ENCODE measurements at places on chromosomes 5 and 9.

DNA sequence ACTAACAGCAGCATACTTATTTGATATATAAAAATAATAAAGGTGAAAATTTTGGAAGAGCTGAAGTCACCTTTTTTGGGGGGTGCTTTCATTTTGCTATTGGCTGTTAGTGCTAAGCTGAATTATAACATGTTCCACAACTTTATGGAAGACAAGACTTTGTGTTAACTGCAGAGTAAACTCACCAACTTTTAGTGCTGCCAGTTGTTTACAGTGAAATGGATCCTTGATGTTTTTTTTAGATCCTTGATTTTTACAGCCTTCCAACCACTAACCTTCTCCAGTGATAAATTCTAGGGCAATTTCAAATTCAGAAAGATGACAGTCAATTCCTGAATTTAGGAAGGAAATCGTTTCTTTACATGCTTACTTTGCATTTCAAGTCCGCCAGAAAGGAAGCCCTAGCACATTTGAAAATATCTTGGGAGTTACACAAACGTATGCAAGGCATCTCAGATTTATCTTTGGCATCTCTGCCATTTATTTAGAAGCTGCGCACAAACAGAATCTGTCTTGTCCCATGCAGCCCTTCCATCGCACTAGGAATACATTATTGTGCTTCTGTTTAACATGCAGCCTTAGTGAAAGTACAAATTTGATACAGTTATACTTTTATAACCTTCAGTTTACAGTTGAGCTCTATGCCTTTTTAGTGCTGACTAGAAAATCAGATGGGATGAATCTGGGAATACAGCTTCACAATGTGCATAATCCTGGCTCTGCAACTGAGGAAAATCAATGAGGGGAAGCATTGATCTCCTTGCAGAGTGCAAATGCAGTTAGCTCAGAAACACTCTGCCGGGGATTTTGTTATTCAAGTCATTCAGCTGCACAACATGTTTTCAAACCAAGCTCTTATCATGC, 142.4 kb upstream of the ZNF608 start:
- no peaks in the 10 kb centered on the region for H3K36me3 ChIP-seq
- H3K27me3 ChIP-seq, result no peaks in the 10 kb centered on the region
- no peak for DNase-seq
- no peak overlapping the region for H3K4me3 ChIP-seq
- peaks cover 9% of the 10 kb centered on the region for H3K4me1 ChIP-seq

DNA sequence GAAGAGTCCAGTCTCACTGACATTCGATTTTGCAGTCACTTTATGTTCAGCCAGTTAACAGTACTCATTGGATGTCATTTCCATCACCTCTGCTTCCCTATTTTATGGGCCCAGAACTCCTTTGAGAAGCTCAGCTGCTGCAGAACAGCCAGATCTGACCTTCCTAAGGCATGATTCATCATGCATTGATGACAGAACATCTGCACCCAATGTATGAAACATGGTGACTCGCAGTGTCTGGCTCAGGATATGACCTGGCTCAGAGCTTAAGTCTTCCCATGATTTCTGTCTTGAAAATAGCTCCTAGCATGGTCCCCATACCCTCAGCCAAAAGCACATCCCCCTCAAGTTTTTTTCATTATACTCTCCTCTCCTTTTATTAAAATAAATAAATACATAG, 92.6 kb upstream of the TRIM32 start:
- DNase-seq, result no peak
- no peak overlapping the region for H3K27ac ChIP-seq
- H3K4me3 ChIP-seq, result no peak overlapping the region
- no peaks in the 10 kb centered on the region for H3K27me3 ChIP-seq

- no peak overlapping the region for H3K27ac ChIP-seq
- no peaks in the 10 kb centered on the region for H3K36me3 ChIP-seq
- no peak for DNase-seq
Observed at GRCh38 chr9:92989561-92989960, 42.2 kb downstream of the FGD3 start.

DNA sequence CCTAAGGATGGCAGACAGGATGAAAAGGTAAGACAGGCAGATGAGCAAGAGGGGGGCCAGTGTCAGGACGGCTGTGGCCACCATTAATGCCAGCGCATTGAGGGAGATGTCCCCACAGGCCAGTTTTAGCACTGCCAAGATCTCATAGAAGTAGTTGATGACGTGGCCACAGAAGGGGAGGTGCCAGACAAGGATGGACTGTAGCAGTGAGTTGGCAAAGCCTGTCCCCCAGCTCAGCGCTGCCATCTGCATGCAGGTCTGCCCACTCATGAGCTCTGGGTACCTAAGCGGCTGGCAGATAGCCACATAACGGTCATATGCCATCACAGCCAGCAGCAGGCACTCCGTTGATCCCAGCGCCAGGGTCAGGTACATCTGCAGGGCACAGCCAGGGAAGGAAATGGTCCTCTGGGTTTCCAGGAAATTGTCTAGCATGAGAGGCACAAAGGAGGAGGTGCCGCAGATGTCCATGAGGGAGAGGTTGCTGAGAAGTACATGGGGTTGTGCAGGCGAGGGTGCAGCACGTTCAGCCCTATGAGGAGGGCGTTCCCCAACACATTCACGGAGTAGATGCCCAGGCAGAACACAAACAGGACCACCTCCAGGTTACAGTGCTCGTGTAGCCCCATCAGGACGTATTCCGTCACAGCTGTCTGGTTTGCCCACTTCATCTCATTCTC, 10.8 kb downstream of the OR13J1 start:
- H3K27me3 ChIP-seq, result no peaks in the 10 kb centered on the region
- no peaks in the 10 kb centered on the region for H3K36me3 ChIP-seq
- H3K27ac ChIP-seq, result no peak overlapping the region
- no peaks in the 10 kb centered on the region for H3K4me1 ChIP-seq

- H3K27me3 ChIP-seq, result no peaks in the 10 kb centered on the region
- DNase-seq, result peak; percentile 29
- H3K4me1 ChIP-seq, result peaks cover 43% of the 10 kb centered on the region
- no peaks in the 10 kb centered on the region for H3K36me3 ChIP-seq
- H3K27ac ChIP-seq, result peak overlapping the region; percentile 91
Observed at GRCh38 chr9:125189011-125189360, 617 bp downstream of the PPP6C start.

- no peaks in the 10 kb centered on the region for H3K27me3 ChIP-seq
- H3K27ac ChIP-seq, result no peak overlapping the region
- peaks cover 26% of the 10 kb centered on the region for H3K4me1 ChIP-seq
- DNase-seq, result no peak
- H3K4me3 ChIP-seq, result peak overlapping the region; percentile 80
Observed at GRCh38 chr9:133031496-133031911, 707 bp downstream of the GTF3C5 start.

- no peaks in the 10 kb centered on the region for H3K27me3 ChIP-seq
- DNase-seq, result peak; percentile 79
- H3K4me1 ChIP-seq, result peaks cover 47% of the 10 kb centered on the region
- H3K36me3 ChIP-seq, result no peaks in the 10 kb centered on the region
Observed at GRCh38 chr9:94971378-94972131, 245.1 kb downstream of the AOPEP start.

- H3K27me3 ChIP-seq, result no peaks in the 10 kb centered on the region
- no peaks in the 10 kb centered on the region for H3K36me3 ChIP-seq
- DNase-seq, result no peak
- H3K4me3 ChIP-seq, result no peak overlapping the region
Observed at GRCh38 chr5:33479311-33479710, 38.5 kb downstream of the TARS1 start.

DNA sequence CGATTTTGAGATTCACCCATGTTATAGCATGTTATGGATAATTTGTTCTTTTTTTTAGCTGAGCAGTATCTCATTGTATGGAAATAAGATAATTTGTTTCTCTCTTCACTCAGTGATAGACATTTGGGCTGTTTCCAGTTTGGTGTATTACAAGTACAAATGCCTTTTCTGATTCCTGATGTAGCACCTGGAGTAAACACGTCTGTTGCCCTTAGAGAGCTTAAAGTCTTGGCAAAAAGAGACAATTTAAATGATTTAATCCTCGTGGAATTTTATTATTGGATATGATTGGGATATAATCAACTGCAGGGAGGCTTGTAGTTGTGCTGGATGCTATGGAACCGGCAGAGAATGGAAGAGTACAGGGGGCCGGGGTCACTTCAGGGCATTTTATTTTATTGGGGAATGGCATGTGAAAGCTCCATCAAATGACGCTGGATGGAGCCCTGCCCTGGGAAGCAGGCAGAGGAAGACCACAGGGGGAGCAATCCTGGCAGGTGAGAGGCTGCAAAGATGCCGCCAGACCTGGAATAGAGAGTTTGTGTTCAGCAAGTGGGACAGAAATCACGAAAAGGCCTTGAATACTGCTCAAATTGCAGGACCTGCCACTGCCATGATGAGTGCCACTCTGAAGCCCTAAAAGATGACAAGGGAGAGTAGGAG, 31.0 kb upstream of the TGFBI start:
- H3K27ac ChIP-seq, result no peak overlapping the region
- no peak for DNase-seq
- no peaks in the 10 kb centered on the region for H3K4me1 ChIP-seq
- H3K27me3 ChIP-seq, result no peaks in the 10 kb centered on the region
- H3K36me3 ChIP-seq, result no peaks in the 10 kb centered on the region
- H3K4me3 ChIP-seq, result no peak overlapping the region

DNA sequence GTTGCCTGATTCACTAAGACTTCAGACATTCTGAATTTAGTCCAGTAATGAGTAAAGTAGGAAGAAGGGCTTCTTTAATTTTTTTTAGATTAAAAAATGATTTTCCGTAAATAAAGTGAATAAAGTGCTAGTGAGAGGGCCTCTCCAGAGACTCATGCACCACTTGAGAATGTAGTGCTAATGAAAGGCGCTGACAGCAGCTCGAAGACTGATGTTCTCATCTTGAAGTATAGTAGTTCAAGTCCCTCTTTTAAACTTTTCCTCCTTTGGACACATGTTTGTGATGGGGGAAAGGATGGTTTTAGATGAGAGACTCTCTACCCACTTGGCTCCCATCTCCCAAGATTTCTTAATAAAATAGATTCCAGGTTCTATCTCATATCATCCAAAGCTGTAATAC, 48.5 kb downstream of the G3BP1 start:
- no peak overlapping the region for H3K4me3 ChIP-seq
- no peaks in the 10 kb centered on the region for H3K27me3 ChIP-seq
- H3K4me1 ChIP-seq, result peaks cover 5% of the 10 kb centered on the region
- H3K36me3 ChIP-seq, result no peaks in the 10 kb centered on the region
- no peak for DNase-seq
- no peak overlapping the region for H3K27ac ChIP-seq

GRCh38 chr5:179373101-179373934, 28.1 kb upstream of the ADAMTS2 start:
- no peak overlapping the region for H3K4me3 ChIP-seq
- no peaks in the 10 kb centered on the region for H3K27me3 ChIP-seq
- no peak for DNase-seq
- H3K4me1 ChIP-seq, result no peaks in the 10 kb centered on the region

DNA sequence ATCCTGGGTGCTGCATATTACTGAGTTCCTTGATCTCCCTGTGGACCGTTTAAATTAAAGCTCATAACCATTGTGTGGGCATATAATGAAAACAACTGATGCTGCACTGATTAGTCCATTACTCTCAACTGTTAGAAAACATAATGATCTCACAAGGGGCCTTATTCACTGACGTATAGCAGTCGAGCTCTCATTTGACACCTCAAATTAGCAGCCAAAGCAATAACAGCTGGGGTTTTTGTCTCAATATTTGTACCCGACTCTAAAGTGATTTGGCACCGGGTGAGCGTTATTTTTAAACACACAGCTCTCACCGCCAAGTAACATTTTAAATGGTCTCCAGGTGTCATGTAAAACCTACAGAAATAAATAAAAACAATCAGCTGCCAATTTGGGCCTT, 252.2 kb upstream of the PANK3 start:
- H3K4me3 ChIP-seq, result no peak overlapping the region
- DNase-seq, result no peak
- H3K27ac ChIP-seq, result no peak overlapping the region
- H3K4me1 ChIP-seq, result peaks cover 4% of the 10 kb centered on the region

DNA sequence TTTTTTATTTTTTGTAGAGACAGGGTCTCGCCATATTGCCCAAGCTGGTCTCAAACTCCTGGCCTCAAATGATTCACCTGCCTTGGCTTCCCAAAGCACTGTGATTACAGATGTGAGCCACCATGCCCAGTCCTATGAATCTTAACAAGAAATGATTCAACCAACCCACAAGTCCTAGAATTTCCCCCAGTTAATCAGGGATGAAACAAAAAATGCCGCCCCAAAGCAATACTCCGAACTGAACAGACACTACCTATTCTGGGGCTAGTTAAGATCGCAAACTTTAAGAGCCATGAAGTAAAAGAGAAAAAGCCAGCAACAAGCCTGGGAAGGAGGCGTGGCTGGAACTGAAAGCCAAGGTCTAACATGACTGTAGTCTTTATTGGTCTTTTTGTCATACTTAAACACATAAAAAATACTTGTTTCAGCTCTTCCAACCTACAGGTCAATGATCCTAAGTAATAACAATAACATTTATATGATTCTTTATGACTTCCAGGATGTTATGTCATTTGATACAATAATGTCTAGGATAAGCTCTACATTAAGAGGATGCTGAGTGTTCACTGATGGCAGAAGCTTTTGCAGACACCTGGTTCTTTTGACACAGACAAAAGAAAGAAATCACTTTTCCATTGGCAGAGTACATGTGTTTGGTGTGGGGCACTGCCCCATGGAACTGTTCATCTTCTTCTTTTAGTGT, 361.1 kb upstream of the TLE4 start:
- H3K4me1 ChIP-seq, result no peaks in the 10 kb centered on the region
- no peak overlapping the region for H3K27ac ChIP-seq
- H3K27me3 ChIP-seq, result no peaks in the 10 kb centered on the region
- no peaks in the 10 kb centered on the region for H3K36me3 ChIP-seq
- no peak for DNase-seq

DNA sequence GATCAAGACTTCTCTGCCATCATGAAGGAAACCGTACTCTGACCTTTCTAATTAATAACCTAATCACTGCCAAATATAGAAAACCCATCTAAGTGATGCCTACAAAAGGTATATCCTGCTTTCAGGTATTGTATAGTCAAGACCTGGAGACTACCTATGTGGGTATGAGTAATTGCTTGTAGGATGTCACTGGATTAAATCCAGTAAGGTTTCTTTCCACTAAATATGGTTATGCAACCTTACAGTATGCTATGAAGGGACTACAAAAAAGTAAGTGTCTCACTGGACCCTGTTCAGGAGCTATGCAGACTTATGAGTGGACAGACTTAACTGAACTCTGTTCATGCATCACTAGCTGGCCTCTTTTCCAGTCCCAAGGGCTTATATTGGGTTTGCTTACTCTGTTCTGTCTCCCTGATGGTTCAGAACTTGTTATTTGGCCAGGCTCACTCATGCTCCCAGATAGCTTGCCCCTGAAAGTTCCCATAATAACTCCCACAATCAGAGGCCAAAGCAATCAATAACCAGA, 51.1 kb downstream of the PDE6A start:
- H3K27me3 ChIP-seq, result no peaks in the 10 kb centered on the region
- no peak for DNase-seq
- H3K4me1 ChIP-seq, result no peaks in the 10 kb centered on the region
- H3K36me3 ChIP-seq, result no peaks in the 10 kb centered on the region
- no peak overlapping the region for H3K4me3 ChIP-seq

- H3K27me3 ChIP-seq, result no peaks in the 10 kb centered on the region
- DNase-seq, result no peak
- H3K27ac ChIP-seq, result no peak overlapping the region
- H3K36me3 ChIP-seq, result no peaks in the 10 kb centered on the region
- no peaks in the 10 kb centered on the region for H3K4me1 ChIP-seq
Observed at GRCh38 chr5:17930346-17930745, 296.1 kb downstream of the TAF11L14 start.
